ENCODE measurements at places on chromosomes 2 and 18.

- DNase-seq, result no peak
These were observed 3.1 kb downstream of the EGR4 start for GRCh38 chr2:73290049-73290839.

GRCh38 chr2:192195548-192196418 is 1.1 kb upstream of the TMEFF2 start:
- no peak for DNase-seq

GRCh38 chr2:70261501-70261900 is 3.6 kb downstream of the PCYOX1 start:
- no peak for DNase-seq

DNA sequence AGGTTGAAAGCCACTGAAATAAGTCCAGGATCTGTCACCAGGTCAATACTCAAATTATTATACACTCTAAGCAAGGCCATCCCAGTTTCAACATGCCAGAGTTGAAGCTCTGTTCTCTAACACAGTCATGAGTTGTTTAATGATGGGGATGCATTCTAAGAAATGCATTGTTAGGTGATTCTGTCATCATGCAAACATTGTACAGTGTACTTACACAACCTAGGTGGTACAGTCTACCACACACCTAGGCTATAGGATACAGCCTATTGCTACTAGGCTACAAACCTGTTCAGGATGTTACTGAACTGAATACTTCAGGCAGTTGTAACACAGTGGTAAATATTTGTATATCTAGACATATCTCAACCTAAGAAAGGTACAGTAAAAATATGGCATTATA is 162.2 kb downstream of the BAZ2B start:
- no peak for DNase-seq

DNA sequence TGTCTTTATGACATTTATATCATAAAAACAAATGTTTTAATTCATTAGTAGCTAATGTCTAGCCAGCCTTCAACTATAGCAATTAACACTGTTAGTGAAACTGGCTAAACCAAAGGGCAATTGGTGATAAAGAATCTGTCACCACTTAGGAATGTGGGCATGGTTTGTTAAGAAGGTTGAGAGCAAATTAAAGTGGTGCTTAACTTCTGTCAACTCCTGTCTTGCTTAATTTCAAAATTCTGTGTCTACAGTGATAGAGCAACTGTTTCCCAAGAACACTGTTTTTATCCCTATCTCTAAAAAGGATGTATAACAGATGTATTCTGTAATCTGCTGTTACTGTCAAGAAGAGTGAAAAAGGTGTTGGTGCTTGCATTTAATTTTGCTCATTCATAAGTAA is 36.5 kb downstream of the CFAP36 start:
- DNase-seq, result no peak

GRCh38 chr2:168587307-168587706 is 131.2 kb downstream of the CERS6 start:
- DNase-seq, result no peak

GRCh38 chr18:73785300-73785699 is 362.3 kb downstream of the FBXO15 start:
- DNase-seq, result no peak

DNA sequence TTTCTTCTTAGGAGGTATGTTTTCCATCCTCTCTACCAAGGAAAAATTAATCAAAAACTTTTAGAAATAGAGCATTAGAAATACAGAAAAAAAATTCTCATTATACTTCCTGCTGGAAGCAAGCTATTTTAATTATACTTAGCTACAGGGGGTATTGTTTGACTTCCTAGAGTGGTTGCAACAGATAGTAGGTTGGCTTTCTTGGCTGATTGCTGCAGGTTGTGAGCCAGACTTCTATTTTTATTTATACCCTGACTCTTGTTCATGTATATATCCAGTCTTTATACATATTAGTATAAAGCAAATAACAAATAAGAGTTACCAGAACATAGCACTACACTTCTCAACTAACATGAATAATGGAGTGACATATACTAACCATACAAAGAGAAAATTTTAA is 460.8 kb upstream of the REG3G start:
- no peak for DNase-seq

DNA sequence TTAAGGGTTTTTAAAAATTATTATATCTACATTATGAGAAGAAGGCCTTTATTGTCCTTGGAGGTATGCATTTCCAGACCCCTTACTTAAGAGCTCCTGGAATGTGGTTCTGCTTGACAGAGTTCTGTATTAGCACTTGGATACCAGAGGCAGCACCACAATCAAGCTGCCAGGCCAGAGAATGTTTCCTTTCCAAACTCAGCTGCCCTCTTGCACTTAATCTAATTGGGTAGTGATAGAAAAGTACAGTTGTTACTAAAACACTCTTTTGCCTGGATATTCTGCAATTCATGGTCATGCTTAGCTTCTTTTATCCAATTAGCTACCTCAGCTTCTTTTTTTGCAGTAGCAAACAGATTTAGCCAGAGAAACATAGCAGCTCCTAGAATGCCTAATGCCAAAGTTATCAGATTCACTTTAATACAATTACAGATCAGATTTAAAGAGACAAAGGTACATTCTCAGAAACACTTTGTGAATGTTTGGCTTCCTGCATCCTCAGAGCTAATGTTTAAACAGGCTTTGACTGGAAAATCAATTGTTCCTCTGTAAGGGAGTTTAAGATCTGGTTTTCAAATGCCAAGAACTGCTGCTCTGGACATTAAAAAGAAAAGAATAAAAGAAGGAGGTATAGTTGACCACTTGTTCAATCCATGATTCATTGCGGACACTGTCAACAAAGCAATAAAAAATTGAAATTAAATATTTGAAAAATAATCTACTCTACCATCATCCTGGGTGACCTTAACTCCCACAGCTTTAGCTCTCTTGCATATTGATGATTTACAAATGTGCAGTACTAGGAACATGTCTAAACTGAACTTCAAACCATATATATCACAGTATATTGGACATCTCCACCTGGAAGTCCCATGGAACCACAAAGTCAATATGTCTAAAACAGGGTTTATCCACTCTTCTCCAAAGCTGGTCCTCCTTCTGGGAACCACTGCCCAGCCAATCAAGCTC is 12.8 kb downstream of the NOSTRIN start:
- no peak for DNase-seq

DNA sequence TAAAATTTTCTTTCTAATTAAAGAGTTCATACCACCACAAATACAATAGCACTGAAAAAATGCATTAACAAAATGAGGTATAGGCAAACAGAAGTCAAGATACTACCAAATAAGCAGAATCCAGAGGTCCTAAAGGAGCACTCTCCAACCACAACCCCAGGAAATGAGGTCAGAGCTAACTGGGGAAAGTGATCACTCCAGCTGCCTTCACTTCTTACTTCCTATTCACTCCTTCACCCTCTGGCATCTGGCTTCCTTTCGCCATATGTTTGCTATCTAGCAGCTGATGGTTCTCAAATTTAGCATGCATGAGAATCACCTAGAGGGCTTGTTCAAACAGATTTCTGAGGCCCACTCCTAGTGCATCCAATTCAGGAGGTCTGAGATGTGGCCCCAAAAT is 212.6 kb upstream of the ACVR2A start:
- DNase-seq, result no peak

GRCh38 chr2:73886357-73886756 is 6.5 kb upstream of the ACTG2 start:
- DNase-seq, result peak; percentile 52

DNA sequence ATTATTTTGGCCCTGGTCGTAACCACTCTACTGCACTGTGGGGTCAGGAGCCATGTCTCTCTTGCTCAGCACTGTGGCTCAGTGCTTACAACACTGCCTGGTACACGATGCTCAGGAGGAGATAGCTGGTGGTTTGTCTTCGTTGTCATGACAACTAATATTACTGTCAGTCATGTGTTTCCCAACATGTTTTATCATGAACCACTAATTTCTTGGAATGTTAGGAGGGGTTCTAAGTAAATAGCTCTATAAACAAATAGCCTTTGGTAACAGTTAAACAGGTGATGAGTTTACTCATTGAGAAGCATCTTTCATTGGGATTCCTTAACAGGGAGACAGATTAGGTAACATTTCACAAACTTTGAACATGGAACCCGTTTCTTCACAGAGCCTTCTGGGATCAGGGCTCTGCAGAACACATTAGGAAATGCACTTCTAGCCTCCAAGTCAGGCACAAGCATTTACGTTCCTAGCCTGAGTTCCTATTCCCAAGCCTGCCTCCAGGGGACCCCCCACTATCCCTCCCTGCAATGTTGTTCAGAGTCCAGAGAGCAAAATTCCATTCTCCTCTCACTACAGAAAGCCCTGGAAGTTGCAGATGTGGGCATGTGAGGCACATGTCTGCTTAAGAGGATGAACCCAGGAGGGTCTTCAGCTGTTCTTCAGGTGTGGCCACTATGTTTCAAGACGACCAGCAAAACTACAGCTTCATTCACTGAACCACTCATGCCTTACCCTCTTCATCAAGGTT is 6.4 kb upstream of the RBM44 start:
- no peak for DNase-seq

GRCh38 chr2:71008342-71008741 is 13.7 kb upstream of the TEX261 start:
- DNase-seq, result no peak

- no peak for DNase-seq
These were observed 18.5 kb downstream of the SLC66A2 start for GRCh38 chr18:79932907-79933306.

GRCh38 chr2:26758790-26759321 is 5.2 kb upstream of the SLC35F6 start:
- no peak for DNase-seq

DNA sequence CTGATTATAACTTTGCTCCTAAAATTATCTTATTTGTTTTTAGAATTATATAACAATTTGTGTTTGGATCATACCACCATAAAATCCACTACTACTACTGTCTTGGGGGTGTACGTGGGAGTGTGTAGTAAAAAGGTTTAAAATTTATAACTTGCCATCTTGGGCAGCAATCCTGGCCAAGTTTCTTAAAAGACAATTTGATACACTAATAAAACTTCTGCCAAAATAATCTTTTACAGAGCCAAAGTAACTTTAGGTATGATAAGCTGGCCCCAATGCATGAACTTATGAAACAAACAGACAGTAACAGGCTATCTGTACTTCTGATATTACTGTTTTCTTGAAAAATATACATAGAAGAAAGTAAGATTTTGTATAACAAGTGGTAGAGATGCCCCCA is 11.3 kb upstream of the UBE2E3 start:
- DNase-seq, result no peak

DNA sequence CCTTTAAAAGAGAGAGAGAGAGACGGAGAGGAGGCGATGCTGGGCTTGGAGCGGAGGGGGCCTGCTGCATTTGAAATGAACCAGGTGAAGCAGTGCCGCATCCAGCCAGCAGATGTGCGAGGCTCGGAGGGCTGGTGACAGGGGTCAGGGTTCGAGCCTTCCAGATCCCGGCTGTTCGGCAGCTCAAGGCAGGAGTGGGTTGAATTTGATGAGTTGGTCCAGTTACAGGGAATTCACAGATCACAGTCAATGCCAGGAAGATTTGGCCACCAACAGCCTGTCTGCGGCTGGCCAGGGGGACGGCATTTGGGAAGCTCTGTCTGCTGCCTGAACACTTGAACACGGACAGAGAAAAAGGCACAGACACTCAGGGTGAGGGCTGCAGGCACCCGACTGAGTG is 48.6 kb downstream of the PTGR3 start:
- DNase-seq, result no peak

GRCh38 chr18:62183578-62184195 is 3.2 kb downstream of the PIGN start:
- no peak for DNase-seq

DNA sequence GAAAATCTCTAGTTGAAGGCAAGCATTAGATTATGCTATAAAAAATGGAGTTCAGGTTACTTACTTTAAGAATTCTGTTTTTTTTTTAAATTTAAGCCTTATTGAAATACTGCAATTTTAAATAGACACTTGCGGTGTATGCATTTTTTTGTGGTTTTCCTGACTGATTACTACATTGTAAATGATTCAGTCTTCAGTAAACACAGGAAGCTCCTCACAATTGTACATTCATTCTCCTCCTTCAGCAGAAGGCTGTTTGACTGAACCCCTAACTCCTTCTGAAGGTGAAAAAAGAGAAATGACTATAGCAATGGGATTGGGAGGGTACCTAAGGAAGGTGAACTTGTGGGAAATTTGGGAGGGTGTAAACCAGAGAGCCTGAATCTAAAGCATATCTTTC is 136.1 kb downstream of the GCA start:
- no peak for DNase-seq

DNA sequence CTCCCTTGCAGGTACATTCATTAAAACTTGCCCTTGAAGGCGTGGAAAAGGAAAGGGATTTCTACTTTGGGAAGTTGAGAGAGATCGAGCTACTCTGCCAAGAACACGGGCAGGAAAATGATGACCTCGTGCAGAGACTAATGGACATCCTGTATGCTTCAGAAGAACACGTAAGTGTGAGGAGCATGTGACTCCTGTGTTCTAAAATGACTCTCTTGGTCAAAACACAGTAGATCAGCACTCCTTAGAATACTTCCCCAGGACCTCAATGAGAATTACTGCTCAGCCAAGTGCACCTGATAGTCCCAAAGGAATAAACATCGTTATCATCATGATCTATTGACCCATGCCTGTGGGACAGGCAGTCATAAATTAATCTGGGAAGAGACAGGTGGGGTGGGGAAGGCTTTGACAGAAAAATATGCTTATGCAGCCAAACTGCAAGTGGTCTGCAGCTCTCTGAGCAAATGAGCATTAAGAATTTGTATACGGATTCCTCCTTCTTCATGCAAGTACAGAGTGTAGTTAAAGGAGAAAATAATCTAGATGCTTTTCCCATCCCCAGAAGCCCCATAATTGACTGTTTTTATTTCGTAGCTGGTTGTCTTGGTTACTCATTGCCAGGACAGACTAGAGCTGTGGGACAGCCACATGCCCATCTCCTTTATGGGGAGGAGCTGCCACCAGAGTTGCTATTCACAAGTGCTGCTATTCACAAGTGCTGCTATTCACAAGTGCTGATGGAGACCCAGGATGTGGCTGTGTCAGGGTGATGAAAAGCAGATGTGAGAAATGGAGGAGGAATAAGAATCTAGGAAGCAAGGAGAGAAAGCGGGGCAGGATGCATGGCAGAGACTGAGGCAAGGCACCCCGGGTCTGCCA is 91.0 kb downstream of the MAPRE2 start:
- no peak for DNase-seq

GRCh38 chr2:191758518-191759507 is 80.9 kb downstream of the NABP1 start:
- peak; percentile 37 for DNase-seq

DNA sequence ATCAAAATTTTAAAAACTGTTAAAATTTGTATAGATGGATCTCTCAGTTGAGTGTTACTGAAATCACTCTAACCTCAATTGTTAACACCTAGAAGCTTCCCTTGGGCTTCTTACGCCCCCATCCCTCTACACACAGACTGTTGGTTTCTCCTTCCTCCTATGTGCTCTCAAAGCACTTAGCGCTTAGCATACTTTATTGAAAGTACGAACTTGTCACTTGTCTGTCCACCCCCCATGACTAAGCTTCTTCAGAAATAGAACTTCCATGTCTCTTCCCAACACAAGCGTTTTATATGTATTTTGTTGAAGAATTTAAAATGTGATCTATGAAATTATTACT is 441 bp downstream of the MPHOSPH10 start:
- DNase-seq, result no peak

- DNase-seq, result no peak
These were observed 12.3 kb upstream of the CNGA3 start for GRCh38 chr2:98333922-98334321.
